Activated CD8-positive, alpha-beta memory T cell treated with anti-CD3 and anti-CD28 coated beads for 1 hour (primary cell): ENCODE measurements at places on chromosomes 4 and X.

DNA sequence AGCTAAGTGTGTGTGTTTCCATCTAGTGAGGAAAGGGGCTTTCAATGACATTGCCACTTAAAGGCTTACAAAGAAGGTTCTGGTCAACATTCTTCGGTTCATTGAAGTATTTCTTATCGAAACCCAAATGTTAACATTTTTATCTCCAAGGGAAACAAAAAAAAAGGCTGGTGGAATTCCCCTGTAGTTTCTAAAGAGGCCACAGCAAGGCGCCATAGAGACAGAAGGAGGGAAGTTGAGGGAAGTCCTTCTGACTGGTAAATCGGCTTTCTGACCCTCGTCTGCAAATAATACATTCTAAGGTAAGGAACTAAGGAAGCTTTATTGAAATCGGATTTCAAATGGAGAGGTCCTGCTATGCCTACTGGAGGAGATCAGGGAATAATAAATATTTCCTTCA, 1.7 kb upstream of the ZFP42 start:
- DNase-seq = no peak

- DNase-seq = no peak
Measured at GRCh38 chr4:38237139-38237538, 276.9 kb downstream of the PTTG2 start.

DNA sequence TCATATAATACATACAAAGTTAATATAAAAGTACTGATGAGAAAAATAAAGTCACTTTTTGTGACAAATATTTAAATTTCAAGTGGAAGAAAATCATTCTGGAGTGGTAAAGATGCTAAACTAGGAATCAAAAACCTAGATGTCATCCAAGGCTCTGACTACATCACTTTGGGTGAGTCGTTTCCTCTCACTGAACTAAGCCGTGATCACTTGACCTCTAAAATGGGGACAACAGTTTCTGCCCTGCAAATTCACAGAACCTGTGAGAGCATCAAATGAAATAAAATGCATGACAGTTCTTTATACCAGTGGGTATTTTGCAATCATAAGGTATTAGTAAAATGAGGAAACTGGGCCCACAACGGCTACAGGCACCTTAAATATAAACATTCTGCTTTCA, 63.8 kb downstream of the PRDM5 start:
- DNase-seq = no peak

- DNase-seq = no peak
Measured at GRCh38 chr4:83229791-83230190, 54.8 kb downstream of the COQ2 start.

GRCh38 chr4:150219841-150220240, 141.6 kb downstream of the DCLK2 start:
- no peak for DNase-seq

GRCh38 chr4:30295652-30296051, 424.5 kb upstream of the PCDH7 start:
- DNase-seq = no peak

DNA sequence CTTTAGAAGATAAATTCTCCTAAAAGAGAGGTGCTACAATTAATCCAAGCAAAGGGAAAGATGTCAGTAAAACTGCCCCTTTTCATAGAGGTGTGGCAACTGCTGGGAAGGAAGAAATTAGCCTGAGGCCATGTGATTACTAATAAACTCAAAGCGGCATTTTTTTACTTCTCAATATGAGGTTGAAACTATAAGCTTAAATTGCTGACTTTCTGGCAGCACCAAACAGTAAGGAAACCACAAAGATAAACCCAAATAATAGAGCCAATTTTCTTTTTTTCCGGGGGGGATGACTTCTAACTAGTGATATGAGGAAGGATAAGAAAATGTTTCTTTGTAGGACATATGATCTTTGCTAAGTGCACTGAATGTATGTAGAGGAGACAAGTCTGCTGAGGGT, 30.9 kb downstream of the AR start:
- no peak for DNase-seq

DNA sequence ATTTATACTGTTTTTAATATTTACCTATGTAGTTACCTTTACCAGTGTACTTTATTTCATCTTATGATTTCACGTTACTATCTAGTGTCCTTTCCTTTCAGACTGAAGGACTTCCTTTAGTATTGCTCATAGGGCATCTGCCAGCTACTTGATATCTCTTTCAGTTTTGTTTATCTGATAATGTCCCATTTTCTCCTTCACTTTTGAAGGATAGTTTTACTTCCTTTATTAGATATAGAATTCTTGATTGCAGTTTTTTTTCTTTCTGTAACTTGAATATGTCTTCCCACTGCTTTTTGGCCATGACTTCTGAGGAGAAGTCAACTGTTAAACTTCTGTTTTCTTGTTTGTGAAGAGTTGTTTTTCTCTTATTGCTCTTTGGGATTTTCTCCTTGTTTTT, 69.4 kb upstream of the MAGED1 start:
- DNase-seq = no peak

DNA sequence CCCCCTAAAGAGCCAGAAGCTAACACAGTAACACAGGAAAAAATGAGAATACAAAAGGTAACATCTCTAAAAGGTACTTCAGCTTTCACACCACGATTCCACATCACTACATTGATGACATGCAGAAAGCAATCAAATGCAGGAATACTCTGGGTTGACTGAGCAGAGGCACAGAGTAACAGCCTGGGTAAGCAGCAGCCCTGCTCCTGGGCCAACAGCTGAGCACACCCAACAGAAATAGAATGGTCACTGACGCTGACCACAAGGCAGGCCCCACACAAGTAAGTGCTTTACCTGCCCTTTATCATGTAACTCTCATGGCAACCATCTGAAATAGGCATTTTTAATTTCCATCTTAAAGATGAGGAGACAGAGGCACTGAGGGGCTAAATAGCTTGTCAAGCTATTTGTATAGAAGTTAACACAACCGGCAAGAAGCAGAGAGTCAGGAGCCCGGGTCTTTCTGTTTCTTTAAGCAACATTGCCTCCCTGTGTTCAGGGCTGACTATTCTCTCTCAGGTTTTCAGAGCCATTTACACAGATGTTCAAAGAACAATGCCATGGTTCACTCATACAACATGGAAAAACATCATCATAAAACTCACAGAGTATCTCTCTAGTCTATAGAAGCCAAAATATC, 168.9 kb downstream of the ZNF674 start:
- DNase-seq = no peak

DNA sequence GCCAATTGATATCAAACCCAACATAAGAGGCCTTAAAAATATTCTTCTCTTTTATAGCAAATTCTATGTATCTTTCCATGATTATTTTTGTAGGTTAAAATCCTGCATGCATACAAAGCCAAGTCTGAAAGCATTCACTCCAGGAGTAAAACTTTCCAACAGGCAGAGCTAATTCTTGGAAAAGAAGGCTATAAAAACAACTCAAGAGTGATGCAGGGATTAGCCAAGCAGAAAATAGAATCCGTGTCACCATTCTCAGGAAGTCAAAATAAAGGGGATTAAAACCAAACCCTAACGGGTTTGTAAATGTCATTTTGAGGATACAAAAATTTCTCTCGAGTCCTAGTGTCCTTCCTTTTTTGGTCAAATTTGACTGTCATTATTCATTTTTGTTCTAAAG, 412.4 kb downstream of the DMD start:
- no peak for DNase-seq

DNA sequence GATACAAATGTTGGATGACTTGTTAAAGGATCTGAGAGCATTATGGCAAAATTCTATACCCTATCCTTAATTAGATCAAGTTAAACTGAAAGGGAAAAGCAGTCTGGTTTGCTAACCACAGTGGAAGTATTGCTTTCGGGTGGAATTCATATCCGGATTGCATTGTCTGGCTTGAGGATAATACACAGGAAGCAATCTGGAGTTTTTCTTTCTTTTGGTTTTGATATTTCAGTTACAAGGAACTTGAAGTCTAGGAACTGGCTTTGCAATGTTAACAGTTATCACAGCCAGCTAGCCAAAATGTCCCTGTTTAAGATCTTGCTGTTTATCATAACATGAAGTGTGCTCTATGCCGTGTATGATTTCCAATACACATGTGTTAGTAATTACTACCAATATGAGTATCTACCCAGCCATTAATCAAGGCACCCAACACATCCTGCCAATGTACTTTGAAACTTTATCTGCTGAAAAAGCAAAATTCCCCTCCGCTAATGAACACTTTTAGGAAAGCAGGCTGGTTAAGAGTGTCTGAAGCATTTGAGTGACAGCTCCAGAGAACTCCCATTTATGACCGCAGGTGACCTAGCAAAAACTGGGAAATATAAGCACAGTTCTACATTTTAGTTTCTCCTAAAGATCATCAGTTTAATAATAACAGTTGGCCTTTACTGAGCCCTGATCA, 146.4 kb downstream of the PALLD start:
- no peak for DNase-seq

GRCh38 chr4:115101675-115102074, 11.7 kb downstream of the NDST4 start:
- no peak for DNase-seq

GRCh38 chr4:3037957-3038461, 36.3 kb downstream of the HTT-AS start:
- no peak for DNase-seq

GRCh38 chr4:145614233-145614610, 5.0 kb upstream of the MMAA start:
- DNase-seq = no peak

DNA sequence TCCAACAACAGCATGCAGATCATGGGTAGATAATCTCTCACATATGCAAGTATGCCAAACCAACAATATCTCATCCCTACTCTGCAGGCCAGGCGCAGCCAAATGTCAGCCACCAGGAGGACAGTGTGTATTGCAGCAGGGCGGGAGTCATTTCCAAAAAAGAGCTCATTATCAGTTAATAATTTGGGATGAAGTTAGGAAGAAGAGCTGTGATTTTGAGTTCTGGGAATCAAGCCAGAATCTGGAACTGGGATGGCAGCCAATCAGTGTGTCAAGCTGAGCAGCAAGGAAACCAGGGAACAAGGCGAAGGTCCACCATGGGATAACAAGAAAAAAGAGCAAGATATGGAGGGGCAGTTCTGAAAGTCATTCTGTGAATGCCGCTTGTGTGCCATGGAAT, 88.2 kb upstream of the CAMK2D start:
- no peak for DNase-seq

GRCh38 chrX:133676344-133677122, 261.2 kb upstream of the GPC4 start:
- no peak for DNase-seq

- DNase-seq = no peak
Measured at GRCh38 chr4:110306303-110306702, 107.9 kb upstream of the ELOVL6 start.

GRCh38 chr4:2818351-2818939, 25.2 kb upstream of the ADD1 start:
- DNase-seq = no peak

GRCh38 chr4:6811165-6811564, 28.6 kb downstream of the KIAA0232 start:
- DNase-seq = no peak
